ENCODE measurements at places on chromosomes 1 and 21.

- no peak for DNase-seq
Measured at GRCh38 chr1:222239130-222239529, 308.8 kb downstream of the HHIPL2 start.

DNA sequence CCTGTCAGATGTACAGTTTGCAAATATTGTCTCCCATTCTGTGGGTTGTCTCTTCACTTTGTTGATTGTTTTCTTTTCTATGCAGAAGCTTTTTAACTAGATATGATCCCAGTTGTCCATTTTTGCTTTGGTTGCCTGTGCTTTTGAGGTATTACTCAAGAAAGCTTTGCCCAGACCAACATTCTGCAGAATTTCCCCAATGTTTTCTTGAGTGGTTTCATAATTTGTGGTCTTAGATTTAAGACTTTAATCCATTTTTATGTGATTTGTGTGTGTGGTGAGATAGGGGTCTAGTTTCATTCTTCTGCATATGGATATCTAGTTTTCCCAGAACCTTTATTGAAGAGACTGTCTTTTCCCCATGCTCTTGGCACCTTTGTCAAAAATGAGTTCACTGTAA, 116.9 kb downstream of the DUSP10 start:
- DNase-seq, result no peak

GRCh38 chr1:66945316-66945715, 20.5 kb downstream of the MIER1 start:
- no peak for DNase-seq

DNA sequence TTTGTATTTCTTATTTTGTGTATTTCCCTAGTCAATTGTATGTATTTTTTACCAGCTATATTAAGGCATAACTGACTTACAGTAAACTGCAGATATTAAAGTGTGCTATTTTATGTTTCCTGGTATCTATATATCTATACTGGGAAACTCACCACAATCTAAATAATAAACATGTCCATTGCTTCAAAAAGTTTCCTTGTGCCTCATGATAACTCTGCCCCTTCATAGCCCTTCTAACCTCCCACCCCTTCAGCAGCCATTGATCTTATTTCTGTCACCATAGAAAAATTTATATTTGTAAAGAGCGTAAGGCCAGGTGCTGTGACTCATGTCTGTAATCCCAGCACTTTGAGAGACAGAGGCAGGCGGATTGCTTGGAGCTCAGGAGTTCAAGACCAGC, 9.3 kb upstream of the RRP15 start:
- DNase-seq, result no peak

DNA sequence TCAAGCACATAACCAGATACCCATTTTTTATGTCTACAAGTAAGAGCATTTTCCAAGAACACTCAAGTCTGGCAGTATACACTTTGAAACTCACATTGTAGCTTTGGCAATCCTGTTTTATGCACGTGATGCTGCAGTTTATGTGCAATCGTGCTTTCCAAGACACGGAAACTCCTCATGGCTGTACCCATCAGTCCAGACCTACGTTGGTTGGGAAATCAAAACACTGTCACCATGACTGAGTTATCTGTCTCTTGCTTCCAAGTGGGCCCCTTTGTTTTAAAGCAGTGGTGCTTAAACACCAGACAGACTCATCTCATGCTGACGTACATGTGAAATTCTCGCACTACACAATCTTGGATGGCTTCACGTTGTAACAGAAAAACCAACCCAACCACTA, 192.8 kb downstream of the LTN1 start:
- DNase-seq, result no peak

DNA sequence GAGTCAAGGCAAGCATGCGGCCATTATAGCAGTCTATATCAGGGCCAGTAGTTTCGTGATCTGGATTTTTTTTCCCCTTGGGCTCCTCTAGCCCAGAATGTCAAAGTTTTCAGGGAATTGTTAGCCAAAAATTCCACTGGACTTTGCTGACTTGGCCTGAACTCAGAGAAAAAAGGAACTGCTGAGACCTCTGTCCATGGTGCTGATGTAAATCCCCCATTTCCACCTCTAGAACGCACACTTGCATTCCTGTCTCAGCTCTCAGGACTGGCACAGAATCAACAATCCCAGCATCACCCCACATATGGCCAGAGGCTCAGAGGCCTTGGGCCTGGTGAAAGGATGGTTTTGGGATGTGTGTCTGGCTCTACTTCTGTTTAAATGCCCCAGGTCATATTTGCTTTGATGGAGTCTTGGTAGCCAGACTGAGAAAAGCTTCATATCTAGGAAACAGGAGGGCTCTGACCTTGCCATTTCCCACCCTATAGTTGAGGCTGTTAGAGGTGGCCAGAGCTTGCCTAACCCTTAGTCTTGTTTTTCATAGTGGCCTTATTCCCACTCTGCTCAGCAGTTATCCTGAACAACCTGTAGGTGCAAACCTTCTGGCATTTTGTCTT, 16.9 kb upstream of the EFCAB14 start:
- no peak for DNase-seq

DNA sequence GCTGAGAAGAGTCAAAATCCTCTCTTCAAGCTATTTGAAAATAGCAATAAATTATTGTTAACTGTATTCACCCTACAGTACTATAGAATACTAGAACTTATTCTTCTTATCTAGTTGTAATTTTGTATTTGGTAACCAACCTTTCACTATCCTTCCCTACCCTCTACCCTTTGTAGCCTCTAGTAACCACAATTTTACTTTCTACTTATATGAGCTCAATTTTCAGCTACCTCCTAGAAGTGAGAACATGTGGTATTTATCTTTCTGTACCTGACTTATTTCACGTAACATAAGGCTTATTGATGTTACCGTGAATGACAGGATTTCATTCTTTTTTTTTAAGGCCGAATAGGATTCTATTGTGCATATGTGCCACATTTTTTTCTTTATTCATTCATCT, 30.0 kb downstream of the ZC3H11B start:
- DNase-seq, result no peak

- no peak for DNase-seq
Measured at GRCh38 chr1:234924450-234925355, 203.9 kb downstream of the TOMM20 start.

GRCh38 chr21:14836950-14837349, 227.8 kb downstream of the NRIP1 start:
- DNase-seq, result no peak

GRCh38 chr1:37616330-37616729, 18.4 kb downstream of the RSPO1 start:
- DNase-seq, result no peak

GRCh38 chr21:41584603-41585176, 76.7 kb upstream of the TMPRSS2 start:
- DNase-seq, result no peak

- DNase-seq, result no peak
Measured at GRCh38 chr1:170250531-170251276, 104.9 kb downstream of the NTMT2 start.

DNA sequence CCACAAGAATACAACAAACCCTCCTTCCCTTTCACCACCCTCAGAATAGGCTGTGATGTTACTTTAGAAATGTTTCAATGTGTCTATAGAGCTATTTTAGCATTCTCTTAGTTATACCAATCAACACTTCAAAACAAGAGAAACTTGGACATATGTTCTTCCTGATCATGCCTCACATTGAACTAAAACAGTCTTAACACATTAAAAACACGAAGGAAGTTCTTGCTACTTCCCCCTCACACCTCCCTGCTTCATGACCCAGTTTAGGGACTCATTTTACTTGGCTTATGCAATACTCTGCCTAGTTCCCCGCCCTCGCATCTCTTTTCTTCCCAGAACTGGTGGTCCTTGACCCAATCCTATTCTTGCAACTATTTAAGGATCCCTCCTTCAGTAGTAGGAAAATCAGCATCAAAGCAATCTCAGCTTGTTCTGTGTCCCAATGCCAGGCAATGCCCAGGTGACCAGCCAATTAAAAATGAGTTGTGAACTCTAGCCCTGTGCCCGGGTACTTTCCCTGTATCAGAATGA, 408.8 kb upstream of the BEND5 start:
- DNase-seq, result no peak

DNA sequence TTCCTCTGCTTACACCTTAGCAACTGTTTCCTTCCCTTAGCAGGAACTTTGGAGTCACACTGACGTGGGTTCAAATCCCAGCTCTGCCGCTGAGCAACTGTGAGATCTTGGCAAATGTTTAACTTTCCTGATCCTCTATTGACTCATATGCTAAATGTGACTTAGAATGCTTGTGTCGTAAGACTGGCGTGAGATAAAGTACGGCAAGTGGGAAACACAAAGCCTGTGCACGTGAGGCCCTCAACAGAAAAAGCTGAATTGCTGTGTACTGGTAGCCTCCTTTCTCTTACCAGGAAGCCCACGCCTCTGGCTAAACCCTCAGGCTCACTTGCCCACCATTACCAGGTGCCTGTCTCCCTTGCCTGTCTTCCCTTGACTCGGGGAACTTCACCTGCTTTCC, 135.4 kb upstream of the TNR start:
- no peak for DNase-seq

- DNase-seq, result no peak
Measured at GRCh38 chr1:17009706-17010105, 2.0 kb downstream of the ATP13A2 start.

GRCh38 chr21:16608209-16608830, 878.5 kb downstream of the USP25 start:
- DNase-seq, result no peak

DNA sequence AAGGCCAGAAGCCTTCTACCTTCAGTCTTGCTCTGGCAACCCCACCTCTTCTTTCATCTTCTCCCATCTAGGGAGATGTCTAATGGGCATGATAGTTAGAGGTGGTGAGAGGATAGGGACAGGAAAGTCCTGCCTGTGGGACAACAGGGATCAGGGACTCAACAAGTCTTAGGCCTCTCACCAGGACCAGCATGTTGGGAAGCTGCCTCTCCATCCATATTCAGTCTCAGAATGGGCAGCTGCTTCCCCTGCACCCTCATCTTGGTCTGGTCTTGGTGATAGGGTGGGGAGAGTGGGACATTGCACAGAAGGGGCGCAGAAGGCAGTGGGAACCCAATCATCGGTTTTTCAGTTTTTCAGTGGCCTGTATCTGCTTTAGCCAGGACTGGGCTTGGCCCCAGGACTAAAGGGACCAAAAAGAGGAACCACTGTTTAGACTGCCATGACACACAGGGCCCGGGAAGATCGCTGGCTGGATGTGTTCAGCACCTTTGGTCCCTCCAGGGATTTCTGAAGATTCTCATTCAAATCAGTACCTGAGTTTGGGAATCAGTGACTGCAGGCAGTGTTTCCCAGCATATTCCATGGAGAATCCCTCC, 12.7 kb downstream of the RHEX start:
- DNase-seq, result no peak

DNA sequence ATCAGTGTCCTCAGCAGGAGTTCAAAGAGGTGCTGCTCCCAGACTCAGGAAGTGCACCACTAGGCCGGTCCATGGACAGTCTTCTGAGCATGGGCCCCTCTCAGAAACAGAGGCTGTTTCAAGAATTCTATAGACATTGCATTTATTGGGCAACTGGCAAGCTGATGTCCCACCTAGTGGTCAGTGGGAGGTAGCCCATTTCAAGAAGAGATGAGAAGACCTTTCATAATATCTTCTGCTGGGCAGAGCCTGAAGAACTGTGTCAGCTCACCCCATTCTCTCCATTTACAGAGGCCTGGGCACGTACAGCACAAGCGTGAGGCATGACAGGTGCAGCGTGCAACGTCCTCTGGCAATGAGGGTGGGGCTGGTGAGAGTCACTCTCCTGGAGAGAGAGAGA, 216.0 kb downstream of the DYRK1A start:
- no peak for DNase-seq

DNA sequence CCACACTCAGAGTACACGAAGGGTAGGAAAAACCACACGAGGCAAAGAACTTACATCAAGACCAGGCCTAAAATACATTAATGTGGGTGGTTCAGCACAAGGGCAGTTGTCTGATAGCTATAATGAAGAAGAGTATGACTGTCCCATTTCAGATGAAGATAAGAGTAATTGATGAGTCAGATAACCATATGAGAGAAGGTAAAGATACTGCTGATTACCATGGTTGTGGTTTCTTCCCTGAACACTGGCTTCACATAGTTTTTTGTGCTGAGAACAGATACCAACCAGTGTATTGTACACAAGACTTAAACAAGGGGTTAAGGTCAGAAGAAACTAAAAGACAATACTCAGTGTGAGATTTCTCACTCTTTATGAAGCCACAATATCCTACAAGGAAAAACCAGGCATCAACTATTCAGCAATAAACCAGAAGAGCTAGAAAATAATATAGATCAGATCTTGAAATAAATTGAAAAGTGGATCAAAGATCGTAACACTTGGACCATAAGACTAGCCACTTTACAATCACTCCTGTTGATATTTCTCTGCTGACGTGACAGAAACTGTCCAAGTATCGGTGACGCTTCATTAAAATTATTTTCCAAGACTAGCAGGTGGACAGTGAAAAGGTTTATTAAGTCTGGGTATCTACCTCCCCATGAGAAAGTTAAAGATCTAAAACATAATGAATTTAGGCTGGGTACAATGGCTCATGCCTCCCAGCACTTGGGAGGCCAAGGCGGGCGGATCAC, 28.6 kb downstream of the PUM1 start:
- DNase-seq, result no peak

- DNase-seq, result no peak
Measured at GRCh38 chr1:192629612-192630011, 6.3 kb upstream of the RGS13 start.

GRCh38 chr1:55749975-55750627, 534.9 kb upstream of the USP24 start:
- DNase-seq, result no peak

GRCh38 chr21:25465263-25465662, 142.0 kb downstream of the MRPL39 start:
- DNase-seq, result no peak

GRCh38 chr1:227945891-227946623, 1.7 kb downstream of the WNT9A start:
- no peak for DNase-seq

DNA sequence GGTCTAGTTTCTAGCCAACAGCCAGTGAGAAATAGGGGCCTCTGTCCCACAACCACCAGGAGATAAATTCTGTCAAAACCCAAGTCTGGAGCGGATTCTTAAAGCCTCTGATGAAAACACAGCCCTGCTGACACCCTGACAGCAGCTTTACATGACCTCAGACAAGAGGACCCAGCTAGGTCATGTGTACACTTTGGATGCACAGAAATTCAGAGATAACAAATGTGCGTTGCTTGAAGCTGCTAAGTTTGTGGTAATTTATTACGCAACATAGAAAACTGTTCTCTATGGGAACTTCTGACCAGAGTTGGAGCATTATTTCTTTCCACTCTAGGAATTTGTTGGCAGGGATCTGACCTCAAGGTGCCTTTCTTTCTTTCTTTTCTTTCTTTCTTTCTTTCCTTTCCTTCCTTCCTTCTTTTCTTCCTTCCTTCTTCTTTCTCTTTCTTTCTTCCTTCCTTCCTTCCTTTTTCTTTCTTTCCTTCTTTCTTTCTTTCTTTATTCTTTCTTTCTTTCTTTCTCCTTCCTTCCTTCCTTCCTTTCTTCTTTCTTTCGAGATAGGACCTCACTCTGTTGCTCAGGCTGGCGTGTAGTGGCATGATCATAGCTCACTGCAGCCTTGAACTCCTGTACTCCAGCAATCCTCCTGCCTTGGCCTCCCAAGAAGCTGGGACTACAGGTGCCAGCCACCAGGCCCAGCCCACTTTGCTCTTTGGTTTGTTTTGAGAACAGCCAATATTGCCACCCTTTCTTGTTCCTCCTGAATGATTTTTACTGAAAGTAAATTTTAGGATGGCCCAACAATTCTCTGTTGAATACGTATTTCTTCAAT, 14.9 kb upstream of the HMGCS2 start:
- no peak for DNase-seq

GRCh38 chr21:27796106-27796505, 829.2 kb upstream of the ADAMTS5 start:
- DNase-seq, result no peak

All from T-helper 17 cell (primary cell).